ENCODE measurements at places on chromosomes 11 and 22.

- DNase-seq, result no peak
These were observed 2.3 kb downstream of the RASL10A start for GRCh38 chr22:29313126-29313575.

GRCh38 chr11:81005595-81005994 is 1564.8 kb upstream of the TENM4 start:
- DNase-seq, result peak; percentile 76

DNA sequence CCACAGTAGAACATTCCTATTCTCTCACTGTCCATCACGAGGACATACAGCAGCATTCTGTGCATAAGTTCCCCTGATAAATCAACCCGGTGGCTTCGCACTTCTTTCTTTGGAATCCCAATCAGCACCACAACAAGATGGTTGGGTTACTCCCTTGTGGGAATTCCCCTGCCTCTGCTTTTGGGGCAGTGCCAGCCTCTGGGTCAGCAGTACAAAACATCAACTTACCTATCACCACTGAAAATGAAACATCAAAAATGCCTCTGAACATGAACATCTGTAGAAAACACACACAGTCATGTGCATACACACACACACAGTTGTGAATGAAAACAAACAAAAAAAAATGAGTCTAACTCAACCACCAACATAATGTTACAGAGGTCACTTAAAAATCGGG is 79.3 kb downstream of the KCNA4 start:
- DNase-seq, result no peak

DNA sequence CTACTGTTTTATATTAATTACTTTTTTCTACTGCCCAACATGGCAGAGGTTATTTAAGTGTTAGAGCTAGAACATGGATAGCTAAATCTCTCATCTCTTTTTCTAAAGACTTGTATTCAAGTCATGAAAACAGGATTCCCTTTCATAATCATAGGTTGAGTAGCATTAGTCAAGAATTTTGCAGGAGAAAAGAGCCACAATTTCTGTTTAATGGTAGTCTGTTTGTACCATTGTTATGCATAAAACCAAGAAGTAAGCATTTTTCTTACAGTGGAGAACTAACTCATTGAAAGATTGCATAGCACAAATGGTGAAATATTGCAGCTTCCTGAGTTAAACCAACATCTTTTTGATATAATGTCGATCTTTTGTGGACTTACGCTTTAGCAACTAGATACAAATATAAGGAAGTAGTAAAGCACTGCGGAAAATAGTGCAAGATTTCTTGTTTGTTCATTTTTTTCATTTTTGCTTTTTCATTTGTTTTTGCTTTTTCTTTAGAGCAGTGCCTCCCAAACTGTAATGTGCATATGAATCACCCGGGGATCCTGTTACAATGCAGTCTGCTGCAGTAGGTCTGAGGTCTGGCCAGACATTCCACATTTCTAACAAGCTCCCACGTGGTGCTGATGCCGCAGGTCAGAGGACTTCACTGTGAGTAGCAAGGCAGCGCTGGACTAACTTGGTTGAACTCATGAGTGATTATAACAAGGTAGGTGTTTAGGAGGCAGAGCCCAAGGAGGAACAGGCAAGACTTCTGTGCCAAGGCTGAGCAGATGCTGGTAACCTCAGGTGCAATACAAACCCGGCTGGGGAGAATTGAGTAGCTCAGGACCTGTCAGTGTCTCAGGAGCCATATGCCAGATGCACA is 4.6 kb downstream of the ETS1 start:
- DNase-seq, result peak; percentile 89

DNA sequence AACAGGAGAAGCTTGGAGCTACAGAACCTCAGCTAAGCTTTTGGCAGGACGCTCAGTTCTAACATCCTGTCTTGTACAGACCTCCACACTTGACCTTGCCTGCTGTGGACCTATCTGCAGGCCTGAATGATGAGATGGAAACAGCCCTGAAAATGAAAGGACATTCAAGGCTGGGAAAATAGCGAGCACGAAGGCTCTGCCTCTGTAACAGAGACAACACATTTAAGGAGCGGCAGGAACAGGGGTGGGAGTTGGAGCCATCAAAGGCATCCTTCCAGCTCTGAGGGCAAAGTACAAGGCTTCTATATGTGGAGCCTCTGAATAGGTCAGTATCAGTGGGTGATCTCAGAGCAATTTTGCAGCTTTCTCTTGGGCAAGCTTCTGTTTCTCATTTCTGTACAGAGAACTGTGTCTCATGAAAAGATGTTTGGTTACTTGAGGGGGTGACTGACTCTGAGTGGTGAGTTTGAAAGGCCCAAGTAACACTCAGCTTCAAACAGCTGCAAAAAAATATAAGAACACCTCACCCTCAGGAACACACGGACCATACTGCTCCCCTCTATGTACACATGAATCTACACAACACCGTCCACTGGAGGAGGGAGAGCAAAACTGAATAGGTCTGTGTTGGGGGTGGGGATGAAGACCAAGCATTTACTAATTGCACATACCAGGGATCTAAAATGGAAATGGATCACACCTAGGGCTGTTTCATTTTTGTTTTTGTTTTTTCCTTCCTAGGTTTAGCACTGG is 101.6 kb downstream of the CCDC81 start:
- no peak for DNase-seq

GRCh38 chr11:57071829-57072228 is 83.1 kb downstream of the OR5AK2 start:
- DNase-seq, result peak; percentile 10

GRCh38 chr11:60996381-60997138 is 25.1 kb downstream of the CD6 start:
- no peak for DNase-seq

DNA sequence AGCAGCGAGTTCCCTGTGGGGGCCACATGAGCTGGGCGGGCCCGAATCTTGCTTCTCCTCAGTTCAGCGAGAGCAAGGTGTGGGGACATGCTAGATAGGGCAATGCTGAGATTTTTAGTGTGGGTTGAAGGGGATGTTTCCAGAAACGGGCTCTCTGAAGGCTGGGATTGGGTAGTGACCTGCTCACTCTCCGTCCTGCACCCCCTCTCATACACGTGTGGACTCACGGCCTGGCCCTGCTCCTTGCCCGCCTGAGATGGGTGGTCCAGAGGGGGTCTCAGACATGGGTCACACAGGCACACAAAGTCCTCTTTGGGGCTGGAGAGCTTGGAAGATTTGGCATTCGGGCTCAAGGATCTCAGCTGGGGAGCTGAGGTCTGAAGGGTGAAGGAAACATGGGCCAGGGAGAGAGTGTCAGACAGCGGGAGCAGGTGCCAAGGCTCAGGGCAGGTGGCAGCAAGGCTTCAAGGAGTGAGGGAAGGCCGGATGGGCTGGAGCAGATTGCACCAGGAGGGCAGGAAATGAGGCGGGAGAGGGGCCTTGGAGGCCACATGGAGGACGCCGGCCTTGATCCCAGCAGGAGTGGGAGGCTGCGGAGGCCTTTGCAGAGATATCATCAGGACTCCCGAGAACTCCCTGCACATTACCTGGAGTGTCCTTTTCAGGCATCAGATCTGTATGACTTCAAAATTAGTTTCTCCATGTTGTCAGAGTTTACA is 74.1 kb downstream of the PARVB start:
- DNase-seq, result no peak

DNA sequence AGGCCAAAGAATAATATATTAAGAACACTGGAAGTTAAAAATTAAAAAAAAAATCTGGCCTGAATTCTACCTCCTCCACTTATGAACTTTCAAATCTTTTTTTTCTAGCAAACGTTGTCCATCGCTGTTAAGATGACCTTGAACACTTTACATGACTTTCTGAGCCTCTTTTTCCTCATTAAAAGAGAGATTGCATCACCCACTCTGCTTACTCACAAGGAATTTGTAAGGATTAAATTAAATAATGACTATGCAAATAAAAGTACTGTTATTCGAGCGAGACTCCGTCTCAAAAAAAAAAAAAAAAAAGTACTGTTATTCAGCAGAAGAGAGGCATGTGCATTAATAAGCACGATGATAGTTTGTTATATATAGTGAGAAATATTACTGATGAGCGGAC is 285.1 kb upstream of the CCDC90B start:
- DNase-seq, result peak; percentile 19

DNA sequence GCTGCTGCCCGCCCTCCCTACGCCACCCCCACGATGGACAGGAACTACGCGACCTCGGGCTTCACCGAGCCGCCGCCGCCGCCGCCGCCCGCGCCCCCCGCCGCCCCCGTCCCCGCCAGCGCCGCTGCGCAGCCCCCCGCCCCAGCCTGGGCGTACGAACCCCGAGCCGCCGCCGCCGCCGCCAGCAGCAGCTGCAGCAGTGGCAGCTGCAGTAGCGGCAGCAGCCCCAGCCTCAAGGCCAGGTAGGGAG is 407 bp downstream of the QSER1 start:
- no peak for DNase-seq

GRCh38 chr11:86565388-86565787 is 107.0 kb downstream of the ME3 start:
- no peak for DNase-seq

DNA sequence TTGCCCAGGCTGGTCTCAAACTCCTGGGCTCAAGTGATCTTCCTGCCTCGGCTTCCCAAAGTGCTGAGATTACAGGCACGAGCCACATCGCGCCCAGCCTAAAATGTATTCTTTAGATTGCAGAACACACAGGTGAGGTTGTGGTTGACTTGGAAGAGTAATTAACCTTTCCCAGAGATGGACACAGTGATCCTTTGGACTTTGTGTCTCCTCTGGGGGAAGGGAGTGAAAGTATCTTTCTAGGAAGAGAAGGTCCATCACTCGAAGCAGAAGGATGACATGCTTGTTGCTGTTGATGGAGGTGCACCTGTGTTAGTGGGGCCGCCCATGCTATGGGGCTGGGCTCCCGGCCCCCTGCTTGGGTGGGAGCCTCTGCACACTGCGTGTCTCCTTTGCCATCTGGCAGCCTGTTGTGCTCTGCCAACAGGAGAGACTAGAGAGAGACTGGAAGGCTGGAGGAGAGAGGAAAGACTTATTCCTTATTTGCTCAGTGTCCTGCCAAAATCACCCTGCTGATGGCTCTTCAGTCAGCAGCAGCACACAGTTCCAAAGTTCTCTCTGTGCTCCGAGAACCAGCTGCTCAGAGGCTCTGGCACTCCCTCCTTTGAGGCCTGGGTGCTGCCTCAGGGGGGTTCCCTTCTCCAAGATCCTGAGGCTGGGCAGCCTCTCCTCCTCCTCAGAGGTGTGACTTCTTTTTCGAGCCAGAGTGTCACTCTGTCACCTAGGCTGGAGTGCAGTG is 33.1 kb upstream of the CYB5R3 start:
- no peak for DNase-seq

GRCh38 chr22:31828739-31829138 is 74.9 kb downstream of the DEPDC5 start:
- peak; percentile 19 for DNase-seq

DNA sequence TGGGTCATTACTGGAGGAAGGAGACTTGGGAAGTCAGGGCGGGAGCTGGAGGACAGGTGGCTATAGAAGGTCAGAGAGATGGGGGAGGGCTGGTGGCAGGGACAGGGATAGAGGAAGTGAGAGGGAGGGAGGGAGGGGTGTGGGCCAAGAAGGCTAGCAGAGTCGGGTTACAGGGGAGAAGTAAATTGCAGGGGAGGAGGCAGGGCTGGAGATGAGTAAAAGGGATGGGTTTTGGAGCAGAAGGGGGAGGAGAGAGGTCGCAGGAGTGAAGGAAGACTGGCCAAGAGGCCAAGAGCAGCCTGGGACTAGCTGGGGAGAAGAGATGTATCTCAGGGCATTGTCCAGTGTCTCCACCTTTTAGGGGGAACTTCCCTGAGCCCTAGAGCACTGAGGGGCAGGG is 33.0 kb downstream of the LRRC10B start:
- peak; percentile 15 for DNase-seq

DNA sequence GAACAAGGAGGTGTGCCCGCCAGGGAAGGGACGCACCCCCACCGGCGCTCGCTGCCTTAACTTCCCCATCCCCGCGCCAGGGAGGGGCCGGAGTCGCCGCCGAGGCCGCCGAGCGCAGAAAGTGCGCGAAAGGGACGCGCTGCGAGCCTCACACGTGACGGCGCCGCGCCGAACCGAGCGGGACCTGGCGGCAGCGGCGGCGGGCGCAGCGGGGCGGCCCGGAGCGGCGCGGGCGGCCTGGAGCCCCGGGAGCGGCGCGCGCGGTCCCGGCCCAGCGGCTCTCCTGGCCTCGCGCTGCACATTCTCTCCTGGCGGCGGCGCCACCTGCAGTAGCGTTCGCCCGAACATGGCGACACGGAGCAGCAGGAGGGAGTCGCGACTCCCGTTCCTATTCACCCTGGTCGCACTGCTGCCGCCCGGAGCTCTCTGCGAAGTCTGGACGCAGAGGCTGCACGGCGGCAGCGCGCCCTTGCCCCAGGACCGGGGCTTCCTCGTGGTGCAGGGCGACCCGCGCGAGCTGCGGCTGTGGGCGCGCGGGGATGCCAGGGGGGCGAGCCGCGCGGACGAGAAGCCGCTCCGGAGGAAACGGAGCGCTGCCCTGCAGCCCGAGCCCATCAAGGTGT is at the start of gene SORL1:
SORL1 (plus strand) TSS at position 329 of the 623 bp plus-strand sequence; CDS start at position 347, 18 bp downstream.
- DNase-seq, result no peak

GRCh38 chr11:3009481-3009880 is 17.4 kb upstream of the NAP1L4 start:
- no peak for DNase-seq

DNA sequence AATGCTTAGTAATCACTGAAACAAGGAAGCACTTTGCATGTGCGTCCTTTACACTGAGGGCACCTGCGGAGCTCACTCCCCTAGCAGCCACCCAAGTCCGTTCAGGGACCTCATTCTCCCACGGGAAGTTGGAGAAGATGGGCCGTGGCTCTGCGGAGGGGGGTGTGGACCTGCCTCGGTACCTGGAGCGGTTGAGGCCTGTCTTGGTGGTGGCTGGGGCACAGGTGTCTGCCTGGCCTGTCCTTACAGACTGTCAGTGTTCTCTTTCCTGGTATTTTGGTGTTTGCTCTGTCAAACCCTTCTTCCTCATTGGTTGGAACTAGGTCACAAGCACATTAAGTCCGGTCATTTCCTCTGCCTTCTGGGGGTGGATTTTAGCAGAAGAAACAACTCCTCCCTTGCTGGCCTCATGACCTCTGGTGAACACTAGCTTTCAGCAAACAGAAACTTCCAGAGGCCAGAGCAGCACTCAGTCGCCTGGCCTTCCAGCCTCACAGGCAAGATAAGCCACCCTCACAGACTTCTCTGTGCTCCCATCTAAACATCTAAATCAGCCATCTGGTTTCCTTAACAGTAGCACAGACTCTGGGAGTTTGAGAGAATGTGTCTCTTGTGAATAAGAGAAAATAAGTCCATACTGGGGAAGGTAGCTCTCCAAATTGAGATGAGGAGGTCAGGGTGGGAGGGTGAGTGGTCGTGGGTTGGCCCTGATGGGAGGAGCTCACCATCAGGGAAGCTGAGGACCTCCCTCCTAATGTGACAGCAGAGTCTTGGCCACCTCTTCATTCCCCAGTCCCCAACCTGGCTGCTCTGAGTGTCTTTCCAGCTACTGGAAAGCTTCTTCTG is 8.6 kb downstream of the SNAP29 start:
- DNase-seq, result no peak

GRCh38 chr22:48778308-48779195 is 1049.1 kb downstream of the BRD1 start:
- DNase-seq, result no peak
